ENCODE measurements at places on chromosomes 11 and 22. TPM values are rescaled to one million over a fixed set of nuclear protein-coding genes. Genes with fewer than 3 reads are reported as not detected.

Gene WT1
- 0.52 TPM for total RNA-seq

Gene OR6T1
- total RNA-seq = not detected

Gene IGLL1
- total RNA-seq = not detected

Gene SAA1
- not detected for total RNA-seq

Gene SIK2
- total RNA-seq = 23.1 TPM

Gene DCHS1
- 35.4 TPM for total RNA-seq

Gene SLC22A25
- total RNA-seq = not detected
